Activated naive CD4-positive, alpha-beta T cell (primary cell): ENCODE measurements at places on chromosomes 2 and 18.

- DNase-seq: no peak
Measured at GRCh38 chr2:60551240-60552077, 2.0 kb downstream of the BCL11A start.

GRCh38 chr2:230680463-230681170 is 32.0 kb upstream of the CAB39 start:
- no peak for DNase-seq

DNA sequence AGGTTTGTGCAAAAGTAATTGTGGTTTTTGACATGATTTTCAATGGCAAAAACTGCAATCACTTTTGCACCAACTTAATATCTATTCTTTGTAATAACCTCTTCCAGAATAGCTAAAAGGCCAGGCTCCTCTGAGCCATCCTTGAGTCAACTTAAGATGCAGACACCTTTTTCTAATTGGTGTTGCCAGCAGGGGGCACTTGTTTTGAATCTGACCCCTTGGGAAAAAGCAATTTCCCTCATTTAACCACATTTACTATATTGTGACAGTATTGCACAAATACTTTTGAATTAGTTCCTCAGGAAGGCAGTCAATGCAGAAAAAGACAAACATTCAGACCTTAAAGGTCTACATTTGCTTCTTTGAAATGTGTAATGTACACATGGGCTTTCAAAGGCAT is 78.6 kb upstream of the GALNT5 start:
- no peak for DNase-seq

DNA sequence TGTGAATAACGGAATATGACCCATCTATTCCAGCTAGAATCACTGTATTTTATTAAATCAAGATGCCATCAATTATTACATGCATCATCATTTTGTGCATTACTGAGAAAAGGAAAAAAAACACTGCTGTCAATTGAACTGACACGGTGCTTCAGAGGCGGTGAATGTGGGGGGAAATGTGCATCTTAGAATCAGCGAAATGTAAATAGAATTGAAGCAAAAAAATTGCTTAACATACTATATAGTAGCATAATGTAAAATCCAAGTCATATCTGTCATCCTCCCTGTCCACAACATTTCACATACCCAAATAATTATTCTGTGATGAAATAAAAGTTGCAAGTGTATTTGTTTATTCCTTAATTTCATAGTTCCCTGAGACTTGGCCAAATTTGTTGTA is 84.6 kb downstream of the PRKRA start:
- no peak for DNase-seq

- DNase-seq: no peak
Measured at GRCh38 chr2:221097568-221097915, 474.6 kb downstream of the EPHA4 start.

DNA sequence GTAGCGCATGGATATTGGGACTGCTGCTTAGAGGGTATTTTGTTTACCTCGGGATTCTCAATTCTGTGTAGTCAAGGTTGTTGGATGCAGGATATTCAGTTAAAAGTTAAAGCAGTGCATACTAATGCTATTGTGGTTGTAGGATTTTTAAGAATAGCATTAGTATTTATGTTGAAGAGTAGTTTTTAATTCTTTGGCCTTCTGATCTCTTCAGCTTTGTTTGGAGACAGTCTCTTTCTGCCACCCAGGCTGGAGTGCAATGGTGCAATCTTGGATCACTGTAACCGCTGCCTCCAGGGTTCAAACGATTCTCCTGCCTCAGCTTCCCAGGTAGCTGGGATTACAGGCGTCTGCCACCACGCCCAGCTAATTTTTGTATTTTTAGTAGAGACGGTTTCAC is 1.5 kb downstream of the RHBDD1 start:
- DNase-seq: no peak

- no peak for DNase-seq
Measured at GRCh38 chr2:119430023-119430498, 1.6 kb upstream of the TMEM37 start.

GRCh38 chr2:122034344-122034743 is 278.9 kb downstream of the TSN start:
- DNase-seq: no peak
